Activated CD4-positive, alpha-beta T cell treated with anti-CD3 and anti-CD28 coated beads, Interleukin-2, Interleukin-6, amounts not matched to agents 100 ng/mL and 50 ng/mL, durations not matched to agents 16 hours and 8 hours (primary cell): ENCODE measurements at places on chromosomes 2 and 18.

DNA sequence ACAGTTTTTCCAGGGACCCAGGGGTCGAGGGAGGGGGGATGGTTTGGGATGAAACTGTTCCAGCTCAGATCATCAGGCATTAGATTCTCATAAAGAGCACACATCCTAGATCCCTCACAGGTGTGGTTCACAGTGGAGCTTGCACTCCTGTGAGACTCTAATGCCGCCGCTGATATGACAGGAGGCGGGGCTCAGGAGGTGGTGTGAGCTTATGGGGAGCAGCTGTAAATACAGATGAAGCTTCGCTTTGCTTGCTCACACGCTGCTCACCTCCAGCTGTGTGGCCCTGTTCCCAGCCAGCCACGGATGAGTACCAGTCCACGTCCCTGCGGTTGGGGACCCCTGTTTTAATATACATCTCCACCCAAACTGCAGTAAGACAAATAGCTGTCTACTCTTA lies 204.2 kb downstream of the AGAP1 start:
- DNase-seq, result no peak

DNA sequence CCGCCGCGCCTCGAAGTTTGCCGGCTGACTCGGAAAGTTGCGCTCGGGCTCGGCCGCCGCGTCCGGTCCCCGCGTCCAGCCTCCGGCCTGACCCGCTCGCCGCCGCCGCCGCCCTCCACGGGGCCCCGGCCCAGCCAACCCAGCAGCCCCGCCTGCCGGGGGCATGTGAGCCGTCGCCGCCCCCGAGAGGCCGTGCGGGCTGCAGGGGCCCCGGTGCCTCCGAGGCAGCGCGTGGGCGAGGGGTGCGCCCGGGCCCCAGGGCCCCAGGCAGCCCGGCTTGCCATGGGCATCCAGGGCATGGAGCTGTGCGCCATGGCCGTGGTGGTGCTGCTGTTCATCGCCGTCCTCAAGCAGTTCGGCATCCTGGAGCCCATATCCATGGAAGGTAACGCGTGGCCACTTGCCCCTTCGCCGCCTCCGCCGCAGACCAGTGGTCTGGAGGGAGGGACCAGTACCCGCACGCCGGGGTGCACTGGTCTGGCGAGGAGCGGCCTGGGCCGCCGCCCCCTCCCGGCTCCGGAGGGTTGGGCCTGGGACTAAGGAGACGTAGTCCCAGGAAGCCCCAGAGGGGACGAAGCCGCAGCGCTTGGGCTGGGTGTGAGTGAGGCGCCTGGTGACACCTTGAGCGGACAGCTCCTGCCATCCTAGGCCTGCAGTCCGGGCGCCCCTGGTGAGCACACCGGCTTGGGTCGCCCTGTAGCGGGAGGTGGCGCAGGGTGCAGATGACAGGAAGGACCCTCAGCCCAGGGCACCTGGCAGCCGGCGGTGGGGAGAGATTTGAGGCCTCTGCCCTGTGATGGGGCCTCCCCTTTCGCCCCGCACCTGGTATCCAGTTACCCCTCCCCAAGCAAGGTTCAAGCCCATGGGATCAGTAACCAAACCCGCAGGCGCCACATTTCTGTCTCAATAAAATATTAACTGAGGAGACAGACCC lies 49.9 kb downstream of the KCNIP3 start:
- no peak for DNase-seq

GRCh38 chr18:6951336-6952090 lies 166.1 kb downstream of the LAMA1 start:
- no peak for DNase-seq

GRCh38 chr2:100818003-100818605 lies 1.8 kb upstream of the NPAS2 start:
- no peak for DNase-seq

- no peak for DNase-seq
Measured at GRCh38 chr18:54973046-54973445, 13.8 kb upstream of the CCDC68 start.

GRCh38 chr2:197211881-197212342 lies 98.7 kb downstream of the ANKRD44 start:
- DNase-seq, result peak; percentile 54

GRCh38 chr2:175362331-175362730 lies 180.8 kb upstream of the ATP5MC3 start:
- DNase-seq, result no peak

DNA sequence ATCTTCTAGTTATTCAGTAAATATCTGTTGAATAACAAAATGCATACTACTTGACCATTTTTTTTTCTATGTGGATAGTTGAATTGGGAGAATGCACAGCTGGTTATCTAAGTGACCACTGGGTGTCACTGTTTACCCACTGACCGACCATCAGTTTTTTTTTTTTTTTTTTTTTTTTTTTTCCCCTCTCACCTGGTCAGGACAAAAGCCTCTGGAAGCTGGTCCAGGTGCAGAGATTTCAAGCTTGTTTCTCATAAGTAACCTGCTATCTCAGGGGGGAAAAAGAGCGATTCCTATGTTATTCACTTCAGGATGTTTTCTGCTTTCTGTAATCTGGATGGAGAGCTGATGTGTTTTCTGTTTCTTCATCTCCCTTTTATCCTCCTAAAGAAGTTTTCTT lies 256.0 kb downstream of the DCDC2C start:
- DNase-seq, result peak; percentile 9

GRCh38 chr2:108079736-108080135 lies 93.4 kb downstream of the SLC5A7 start:
- DNase-seq, result no peak

GRCh38 chr18:23530195-23530594 lies 26.9 kb downstream of the RMC1 start:
- no peak for DNase-seq

- peak; percentile 39 for DNase-seq
Measured at GRCh38 chr2:25228848-25229278, 60.5 kb upstream of the POMC start.

GRCh38 chr2:48459921-48460320 lies 70.0 kb upstream of the STON1 start:
- no peak for DNase-seq

- no peak for DNase-seq
Measured at GRCh38 chr2:142858961-142859360, 18.5 kb upstream of the KYNU start.

DNA sequence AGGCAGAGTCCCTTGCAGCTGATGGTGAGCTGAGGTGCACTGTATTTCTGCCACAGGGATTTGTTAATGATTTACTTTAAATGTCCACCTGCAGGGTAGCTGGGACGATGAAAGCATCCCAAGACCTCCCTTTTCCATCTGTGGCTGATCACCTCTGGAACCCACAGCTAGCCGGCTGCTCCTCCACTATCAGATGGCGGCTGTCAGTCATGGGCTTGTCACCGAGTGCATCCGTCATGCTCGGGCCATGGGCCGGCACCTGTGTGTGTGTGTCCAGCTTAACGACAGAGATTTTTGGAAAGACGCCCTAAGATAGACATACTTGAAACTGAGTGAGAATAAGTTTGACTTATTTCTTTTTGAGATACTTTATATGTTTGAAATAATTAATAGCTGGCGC lies 235.2 kb downstream of the FAM210A start:
- DNase-seq, result no peak

DNA sequence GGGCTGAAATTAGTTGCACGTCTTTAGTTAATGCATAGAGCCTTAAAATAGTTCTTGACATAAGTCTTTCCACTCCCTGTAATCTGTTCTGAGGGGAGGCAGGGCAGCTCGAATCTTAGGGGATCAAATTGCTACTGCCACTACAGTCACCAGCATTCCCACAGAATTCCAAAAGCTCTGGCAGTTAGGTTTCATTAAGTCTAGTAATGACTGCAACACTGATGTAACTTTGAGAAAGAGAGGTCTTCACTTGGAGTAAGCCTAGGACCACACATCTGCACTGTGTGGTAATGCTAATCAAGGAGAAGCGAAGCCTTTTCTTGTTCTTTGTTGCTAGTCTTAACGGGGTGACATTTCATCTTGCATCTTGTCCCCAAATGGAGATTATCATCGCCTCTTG lies 19.3 kb upstream of the NCK2 start:
- DNase-seq, result no peak

DNA sequence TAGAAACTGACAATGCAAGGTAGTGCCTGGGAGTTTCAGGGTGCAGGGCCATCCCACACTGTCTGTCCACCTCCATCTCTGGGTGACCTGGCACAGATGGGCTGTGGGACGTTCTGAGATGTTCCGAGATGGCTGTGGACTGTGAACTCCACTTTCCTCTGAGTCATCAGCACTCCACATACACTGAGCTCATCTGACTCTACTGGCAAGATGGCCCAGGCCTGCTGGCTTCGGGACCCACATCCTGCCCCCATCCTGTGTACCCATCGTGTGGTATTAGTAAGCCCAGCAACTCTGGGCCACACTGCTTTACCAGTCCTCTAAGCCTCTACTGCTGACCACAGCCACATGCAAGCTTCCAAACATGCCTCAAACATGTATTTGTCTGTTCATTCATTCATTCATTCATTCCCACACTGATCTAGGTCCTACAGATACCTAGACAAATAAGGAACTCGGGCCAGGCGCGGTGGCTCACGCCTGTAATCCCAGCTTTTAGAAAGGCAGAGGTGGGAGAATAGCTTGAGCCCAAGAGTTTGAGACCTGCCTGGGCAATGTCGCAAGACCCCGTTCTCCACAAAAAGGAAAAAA lies 124.8 kb upstream of the CXCR4 start:
- DNase-seq, result peak; percentile 75

DNA sequence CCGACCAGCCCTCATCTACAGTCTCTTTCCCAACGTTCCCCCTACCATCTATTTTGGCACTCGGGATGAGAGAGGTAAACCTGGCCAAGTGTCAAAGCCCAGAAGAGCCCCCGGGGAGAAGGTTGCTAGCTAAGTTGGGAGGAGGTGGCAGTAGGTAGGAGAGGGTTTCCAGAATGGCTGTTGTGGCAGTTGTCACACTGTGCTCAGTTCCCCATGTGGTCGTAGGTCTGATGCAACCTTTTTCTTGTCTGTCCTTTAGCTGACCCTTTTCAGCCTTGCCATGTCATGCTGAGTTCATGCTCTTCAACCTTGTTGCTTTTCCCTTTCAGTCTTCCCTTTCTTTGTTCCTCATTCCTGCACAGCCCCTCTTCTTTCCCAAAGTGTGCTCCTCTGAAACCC lies 34.5 kb downstream of the TTLL4 start:
- DNase-seq, result no peak

DNA sequence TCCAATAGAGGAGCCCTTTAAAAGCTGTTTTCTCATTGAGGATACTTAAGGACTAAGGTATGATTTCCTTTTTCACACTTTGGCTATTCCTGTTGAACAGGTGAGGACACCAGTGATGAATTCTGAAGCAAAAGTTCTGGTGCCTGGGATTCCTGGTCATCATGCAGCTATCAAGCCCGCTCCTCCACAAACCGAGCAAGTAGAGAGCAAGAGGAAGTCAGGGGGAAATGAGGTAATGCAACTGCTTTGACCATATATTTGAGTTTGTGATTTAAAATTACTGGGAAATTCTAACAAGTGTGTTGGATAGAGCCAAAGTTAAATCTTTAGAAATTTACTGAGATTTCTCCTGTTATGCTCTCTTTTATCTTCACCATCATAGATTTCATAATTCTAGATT lies 33.0 kb downstream of the WDR43 start:
- DNase-seq, result no peak

DNA sequence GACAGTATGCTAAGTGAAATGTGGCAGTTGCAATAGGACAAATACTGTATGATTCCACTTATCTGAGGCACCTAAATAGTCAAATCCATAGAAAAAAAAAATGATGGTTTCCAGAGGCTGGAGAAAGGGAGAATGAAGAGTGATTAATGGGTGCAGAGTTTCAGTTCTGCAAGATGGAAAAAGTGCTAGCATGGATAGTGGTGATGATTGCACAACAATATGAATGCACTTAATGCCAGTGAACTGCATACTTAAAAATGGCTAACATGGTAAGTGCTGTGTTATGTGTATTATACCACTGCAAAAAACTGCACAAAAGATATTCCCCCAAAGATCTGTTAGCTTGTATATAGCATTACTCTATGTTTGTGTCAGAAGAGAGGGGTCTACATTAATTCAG lies 185.4 kb downstream of the INHBB start:
- DNase-seq, result no peak

GRCh38 chr2:151922845-151923666 lies 94.8 kb upstream of the ARL5A start:
- no peak for DNase-seq

DNA sequence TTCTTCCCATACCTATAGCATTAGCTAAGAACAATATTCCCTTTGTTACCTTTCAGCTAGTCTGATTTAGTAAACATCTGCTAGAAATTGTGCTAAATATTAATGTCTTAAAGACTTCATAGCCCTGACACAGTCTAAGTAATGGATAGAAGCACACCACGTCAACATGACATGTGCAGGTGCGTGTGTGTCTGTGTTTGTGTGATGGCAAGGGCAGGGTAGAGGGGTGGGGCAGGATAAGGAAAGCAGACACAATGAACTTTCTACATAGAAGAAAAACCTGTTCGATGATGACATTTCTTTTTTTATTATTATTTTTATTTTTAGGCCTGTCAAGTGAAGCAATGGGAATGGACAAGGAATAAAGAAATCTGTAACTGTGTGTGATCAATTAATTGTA lies 223.3 kb downstream of the NOL4 start:
- no peak for DNase-seq

DNA sequence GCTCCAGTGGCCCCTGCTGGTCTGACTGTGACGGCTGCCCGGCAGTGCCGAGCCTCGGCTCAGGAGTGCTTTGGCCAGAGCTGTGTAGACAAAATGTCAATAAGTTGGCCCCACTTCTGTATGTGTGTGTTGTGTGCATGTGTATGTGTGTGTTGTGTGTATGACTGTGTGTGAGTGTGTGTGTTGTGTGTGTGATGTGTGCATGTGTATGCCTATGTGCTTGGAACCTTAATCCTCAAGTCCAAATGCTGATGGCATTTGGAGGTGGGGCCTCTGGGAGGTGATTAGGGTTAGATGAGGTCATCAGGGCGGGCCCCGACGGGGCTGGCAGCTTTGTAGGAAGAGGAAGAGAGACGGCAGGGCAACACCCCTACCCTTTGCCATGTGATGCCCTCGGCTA lies 269.0 kb downstream of the DCDC2C start:
- DNase-seq, result no peak

DNA sequence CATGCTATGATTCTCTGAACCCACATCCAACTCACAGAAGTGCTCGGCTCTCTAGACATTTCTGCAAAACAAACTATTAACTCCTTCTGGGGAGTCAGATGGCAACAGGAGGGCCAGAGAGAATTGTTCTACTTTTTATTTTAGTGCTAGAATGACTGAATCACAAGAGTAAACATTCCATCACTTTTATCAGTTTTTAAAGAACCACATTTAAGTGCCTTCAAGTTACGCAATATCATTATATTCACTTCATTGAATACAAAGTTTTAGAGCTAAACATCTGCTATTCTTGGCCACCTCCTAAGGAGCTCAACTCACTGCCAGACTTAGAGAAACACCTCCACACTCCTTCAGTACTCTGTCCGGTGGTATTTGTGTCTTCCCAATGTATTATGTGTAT lies 22.4 kb downstream of the B4GALT6 start:
- no peak for DNase-seq
